Suppressor macrophage treated with lipopolysaccharide for 1 hour (primary cell): ENCODE measurements at places on chromosomes 16 and 17.
A peak's percentile ranks its signal among the peaks of the same experiment; 100 is the strongest.

- DNase-seq = no peak
Measured at GRCh38 chr17:58993311-58993710, 113.4 kb downstream of the TRIM37 start.

DNA sequence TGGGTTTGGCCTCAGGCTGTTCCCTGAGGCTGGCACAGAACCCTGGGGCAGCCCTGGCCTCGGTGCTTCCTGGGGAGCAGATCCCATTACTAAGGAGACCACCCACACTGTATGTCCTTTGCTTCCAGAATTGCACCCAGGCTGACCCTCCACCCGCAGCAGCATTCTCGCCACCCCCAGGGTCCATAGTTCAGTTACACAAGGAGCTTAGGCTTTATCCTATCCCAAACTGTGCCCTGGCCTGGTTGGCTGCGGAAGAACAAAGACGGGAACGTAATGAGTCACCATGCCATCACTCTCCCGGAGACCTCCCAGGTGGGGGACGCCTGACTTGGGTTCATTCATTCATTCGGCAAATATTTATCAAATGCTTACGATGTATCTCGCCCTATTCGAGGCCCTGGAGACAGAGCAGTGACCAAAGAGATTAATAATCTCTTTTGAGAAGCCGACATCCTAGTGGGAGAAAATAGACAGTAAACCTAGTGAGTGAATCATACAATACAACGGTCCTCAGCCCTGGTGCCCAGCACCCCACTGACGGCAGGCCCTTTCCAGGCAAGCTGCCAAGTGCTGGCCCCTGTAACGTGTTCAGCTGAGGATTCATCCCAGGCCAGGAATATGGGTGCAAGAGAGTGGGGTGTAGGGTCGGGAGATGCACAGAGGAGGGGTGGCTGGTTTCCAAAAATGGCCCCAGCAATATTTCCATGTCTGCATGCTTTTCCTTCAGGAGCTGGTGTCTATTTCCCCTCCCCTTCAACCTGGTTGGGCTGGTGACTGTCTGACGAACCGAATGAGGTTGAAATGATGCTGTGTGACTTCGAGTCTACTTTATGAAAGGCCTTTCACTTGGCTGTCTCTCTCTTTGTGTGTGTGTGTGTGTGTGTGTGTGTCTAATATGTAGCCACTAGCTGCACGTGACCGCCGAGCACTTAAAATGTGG is 134.2 kb downstream of the MGAT5B start:
- no peak for DNase-seq

DNA sequence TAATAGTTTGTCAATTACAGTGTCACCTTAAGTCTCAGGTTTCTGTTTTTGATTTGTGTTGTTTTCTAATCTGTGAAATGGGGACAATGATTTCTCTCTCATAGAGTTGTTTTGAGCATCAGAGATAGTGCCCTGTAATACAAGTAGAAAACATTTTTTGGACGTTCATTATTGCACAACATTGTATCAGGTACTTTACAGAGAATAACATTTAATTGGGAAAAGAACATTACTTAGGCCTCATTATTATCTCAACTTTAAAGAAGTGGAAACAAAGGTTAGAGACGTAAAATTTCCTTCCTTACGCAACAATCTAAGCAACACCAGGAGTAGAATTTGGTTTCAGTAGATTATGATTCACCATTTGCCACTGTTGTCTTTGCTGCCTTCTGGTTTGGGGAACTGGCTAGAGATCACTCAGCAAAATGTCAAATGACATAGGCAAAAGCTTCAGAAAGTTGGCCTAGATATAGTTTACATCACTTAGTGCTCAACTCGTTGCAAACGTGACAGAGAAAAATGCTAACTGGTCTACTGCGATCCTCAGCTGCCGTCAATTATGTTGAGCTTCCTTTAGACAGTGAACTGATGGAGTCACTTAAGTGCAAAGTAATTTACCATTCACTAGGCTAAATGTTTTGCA is 1026.8 kb downstream of the CDH11 start:
- DNase-seq = no peak

DNA sequence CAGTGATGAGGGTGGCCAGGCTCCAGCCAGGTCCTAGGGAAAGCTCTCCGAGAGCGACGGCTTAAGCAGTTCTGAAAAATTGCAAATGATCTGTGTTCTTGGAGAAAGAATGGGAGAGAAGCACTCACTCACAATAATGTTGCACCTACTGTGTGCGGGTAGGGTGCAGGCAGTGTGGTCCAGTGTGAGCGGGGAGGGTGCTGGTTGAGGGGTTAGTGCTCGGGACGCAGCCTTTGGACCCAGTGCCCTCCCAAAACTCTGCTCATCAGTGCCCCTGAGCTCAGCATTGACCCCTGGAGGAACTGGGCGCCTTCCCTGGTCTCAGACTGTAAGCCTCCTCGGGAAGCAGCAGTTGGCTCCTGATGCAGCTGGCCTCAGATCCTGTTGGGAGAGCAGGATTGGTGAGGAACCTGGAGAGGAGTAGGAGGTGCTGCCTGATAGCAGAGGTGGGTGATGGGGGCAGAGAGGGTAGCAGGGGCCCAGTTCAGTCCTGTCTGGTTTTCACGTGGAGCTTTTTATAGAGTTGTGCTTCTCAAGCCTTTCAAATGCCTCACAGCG is 23.6 kb upstream of the ZNF750 start:
- no peak for DNase-seq

- DNase-seq = no peak
Measured at GRCh38 chr16:67451704-67452435, 20.9 kb downstream of the HSD11B2 start.

GRCh38 chr17:68611353-68612208 is 10.4 kb upstream of the FAM20A start:
- no peak for DNase-seq

GRCh38 chr16:62963846-62964245 is 927.6 kb upstream of the CDH8 start:
- DNase-seq = no peak

DNA sequence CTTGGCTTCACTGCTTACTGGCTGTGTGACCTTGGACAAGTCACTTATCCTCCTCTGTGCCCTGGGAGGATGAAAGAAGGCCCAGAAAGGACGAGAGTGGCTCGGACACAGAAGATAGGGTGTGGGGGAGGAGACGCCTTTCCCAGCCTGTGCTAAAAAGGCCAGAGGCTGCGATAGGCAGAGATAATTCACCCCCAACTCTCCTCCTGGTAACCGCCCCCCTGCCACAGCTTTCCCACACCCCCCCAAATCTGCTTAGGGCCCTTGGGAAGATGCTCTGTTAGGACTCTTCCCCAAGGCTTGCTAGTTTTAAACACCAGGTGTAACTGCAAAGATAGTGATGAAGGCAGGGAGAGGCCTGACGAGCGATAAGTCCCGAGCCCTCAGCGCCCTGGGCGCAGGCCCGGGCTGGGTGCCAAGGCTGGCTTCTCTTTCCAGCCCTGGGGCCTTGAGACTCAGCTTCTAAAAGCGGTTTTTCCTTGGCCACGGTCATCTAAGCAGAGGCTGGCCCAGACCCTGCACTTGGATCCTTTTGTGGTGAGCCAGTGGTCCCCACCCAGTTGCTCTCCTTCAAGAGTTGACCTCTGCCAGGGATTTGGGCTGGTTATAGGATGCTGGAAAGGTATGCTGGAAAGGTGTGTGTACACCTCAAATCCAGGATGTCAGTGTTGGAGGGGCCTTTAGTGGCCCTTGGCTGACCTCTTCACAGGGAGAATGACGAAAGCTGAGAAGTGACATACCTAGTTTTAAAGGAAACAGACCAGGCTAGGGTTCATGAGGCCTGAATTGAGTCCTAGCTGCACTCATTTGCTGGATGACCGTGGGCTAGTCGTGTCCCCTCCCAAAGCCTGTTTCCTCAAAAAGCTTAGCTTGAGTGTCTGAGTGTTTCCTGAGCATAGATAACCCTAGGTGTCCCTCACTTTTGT is 3.4 kb upstream of the PPP1R9B start:
- DNase-seq = peak; percentile 38

DNA sequence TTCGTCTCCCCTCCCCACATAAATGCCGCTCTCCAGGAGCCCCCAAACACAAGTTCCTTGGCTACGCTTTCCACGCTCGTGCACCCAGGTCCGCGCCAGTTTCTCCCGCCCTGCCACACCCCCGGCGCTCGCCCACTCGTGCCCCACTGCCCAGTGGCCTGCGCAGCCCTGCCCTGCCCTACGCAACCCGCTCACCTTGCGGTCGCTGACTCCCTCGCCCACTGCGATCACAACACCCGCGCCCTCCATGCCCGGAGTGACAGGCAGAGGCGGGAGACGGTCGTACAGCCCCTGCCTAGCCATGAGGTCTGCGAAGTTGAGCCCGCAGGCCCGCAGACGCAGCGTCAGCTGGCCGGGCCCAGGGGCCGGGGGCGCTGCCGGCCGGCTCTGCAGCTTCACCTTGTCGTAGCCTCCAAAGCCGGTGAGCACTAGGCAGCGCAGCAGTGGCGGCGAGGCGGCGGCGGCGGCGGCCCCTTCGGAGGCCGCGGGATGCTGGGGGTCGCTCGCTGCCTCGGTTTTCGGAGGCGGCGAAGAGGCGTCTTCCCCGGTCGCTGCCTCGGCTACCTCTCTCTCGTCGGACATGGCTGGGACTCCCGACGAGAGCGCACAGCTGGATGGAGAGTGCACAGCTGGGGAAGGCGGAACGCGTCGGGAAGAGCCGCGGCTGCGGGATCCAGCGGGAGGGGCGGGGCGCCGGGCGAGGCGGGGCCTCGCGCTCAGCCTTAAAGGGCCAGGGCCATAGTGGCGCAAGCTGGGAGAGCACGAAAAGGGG is at the start of gene VAT1:
Gene VAT1, minus strand, starts transcription at position 645 of the 772 bp plus-strand sequence. Its CDS starts 63 bp downstream, at position 582.
- peak; percentile 81 for DNase-seq

DNA sequence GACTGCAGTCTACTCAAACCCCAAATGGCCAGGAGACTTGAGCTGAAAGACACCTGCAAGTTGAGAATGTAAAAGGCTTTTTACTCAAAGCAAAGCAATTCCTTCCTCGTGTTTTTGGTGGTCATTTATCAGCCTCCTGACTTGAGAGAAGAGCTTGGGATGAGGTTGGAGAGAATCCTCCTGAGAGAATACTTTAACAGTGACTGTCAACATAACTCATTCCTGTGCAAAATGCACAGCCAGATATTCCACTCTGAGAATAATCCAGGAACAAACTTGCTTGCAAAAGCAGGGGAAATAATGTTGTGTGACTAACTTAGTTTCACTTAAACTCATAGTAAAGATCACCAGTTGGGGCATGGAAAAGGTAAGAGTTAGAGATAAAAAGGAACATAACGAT is 53.4 kb downstream of the SNTB2 start:
- no peak for DNase-seq

- no peak for DNase-seq
Measured at GRCh38 chr16:9389543-9390207, 298.2 kb downstream of the HAPSTR1 start.

- no peak for DNase-seq
Measured at GRCh38 chr17:79722787-79723186, 8.0 kb upstream of the ENPP7 start.

GRCh38 chr16:29835926-29836325 is 15.7 kb downstream of the MVP start:
- DNase-seq = no peak

DNA sequence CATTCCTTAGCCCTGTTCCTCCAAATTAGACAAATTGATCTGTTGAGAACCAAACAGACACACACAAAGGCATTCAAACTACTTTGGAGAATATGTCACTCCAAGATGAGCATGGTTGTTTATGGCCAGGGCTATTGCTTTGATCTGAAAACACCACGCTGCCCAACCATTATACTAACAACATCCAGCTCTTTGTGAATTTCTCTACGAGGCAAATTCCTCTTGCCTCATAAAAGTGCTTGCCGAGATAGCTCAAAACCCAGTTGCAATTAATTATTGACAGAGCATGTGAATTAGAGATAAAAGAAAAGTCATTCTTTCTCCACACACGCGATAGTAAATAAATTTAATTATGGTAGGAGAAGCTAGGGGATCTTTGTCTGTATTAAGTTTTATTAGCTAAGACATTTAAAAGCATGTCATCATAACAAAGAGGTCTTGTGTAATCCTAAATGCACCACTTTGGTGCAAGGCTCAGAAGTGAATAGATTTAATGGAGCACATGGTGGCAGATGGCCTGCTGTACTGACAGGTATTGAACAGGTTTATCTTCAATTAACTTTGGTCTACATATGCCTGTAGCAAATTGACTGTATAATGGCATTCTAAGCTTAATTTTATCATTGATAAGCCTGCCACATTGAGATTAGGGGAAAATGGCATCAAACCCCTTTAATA is 441.8 kb downstream of the HS3ST4 start:
- DNase-seq = no peak

GRCh38 chr16:80687606-80688005 is 116.8 kb downstream of the CDYL2 start:
- DNase-seq = no peak

DNA sequence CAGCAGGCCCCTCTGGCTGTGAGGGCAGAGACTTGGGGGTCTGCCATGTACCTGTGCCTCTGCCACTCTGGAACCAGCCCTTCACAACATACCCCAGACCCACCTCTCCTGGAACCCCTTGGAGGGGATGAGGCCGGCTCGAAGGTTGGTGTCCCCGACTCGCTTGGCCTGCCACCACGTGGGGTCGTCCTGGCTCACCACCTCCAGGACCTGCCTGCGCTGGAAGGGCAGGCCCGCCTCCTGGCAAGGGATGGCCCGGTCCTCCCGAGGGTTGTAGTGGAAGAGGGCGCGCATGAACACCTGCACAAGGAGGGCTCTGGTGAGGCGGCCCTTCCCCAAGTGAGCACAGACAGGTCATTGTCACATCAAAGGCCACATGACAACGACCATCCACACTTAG is 12.2 kb downstream of the MPP3 start:
- DNase-seq = no peak

DNA sequence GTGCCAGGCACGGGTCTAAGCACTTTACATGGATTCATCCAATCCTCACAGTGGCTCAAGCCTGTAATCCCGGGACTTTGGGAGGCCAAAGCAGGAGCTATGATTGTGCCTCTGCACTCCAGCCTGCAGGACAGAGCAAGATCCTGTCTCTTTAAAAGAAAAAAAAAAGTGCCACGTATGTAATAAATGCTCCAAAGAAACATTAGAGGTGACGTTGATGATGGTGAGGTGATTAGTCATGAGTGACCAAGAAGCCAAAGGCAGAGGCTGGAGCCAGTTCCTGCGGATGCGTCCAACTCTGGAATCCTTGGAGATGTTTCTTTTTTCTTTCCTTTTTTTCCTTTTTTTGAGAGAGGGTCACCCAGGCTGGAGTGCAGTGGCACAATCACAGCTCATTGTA is 59.4 kb upstream of the SIAH1 start:
- peak; percentile 86 for DNase-seq

- no peak for DNase-seq
Measured at GRCh38 chr17:48589060-48589830, 796 bp downstream of the HOXB3 start.

GRCh38 chr16:3095869-3096268 is 3.2 kb downstream of the ZSCAN10 start:
- peak; percentile 94 for DNase-seq

GRCh38 chr17:48719642-48720265 is 2.6 kb downstream of the PRAC1 start:
- no peak for DNase-seq
